T follicular helper cell (primary cell): ENCODE measurements at places on chromosomes 13 and 19.
A peak's percentile ranks its signal among the peaks of the same experiment; 100 is the strongest.

- no peak for DNase-seq
These were observed 1.3 kb downstream of the CCDC159 start for GRCh38 chr19:11347546-11348039.

- DNase-seq, result no peak
These were observed 284.8 kb upstream of the SOX21 start for GRCh38 chr13:94997126-94997525.

DNA sequence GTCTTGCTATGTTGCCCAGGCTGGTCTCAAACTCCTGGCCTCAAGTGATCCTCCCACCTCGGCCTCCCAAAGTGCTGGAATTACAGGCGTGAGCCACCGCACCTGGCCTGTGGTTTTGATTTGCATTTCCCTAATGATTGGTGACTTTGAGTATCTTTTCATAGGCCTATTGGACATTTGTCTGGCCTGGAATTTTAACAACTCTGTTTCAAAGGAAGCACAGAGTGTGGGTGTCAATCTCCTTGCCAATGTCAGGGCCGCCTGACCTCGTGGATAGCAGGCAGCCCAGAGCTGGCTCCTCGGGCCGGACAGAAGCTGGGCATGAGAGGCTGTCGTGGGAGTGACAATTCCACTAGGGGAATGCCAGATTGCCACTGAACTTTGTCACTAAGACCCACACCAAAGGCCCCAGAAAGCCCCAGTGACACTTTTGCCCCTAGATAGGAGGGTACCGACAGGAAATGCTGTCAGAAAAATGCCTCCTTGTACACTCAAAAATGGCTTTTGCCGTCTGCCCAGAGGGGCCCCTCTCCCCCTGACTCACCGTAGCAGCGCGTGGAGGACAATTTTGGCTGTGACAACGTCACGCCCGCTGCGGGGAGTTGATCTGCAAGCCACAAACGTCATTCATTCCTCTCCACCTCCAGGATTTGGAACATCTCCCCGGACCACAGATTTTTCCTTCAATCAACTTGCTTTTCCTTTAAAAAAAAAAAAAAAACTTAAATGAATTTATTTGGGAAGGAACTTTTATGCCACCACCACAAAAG lies 11.7 kb upstream of the ADGRE5 start:
- peak; percentile 84 for DNase-seq

DNA sequence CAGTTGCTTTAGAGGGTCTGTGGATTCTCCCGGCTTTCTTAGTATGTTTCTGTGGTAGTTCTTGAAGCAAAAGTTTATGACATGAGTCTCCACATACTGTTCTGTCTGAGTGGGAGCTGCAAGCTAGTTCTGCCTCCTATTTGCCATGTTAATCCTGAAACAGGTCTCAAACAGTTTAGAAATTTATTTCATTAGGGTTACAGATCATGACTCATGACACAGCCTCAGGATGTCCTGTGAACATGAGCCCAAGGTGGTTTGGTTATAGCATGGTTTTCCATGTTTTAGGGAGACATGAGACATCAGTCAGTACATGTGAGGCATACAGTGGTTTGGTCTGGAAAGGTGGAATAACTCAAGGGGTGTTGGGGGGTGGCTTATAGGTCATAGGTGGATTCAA lies 77.5 kb downstream of the FNDC3A start:
- no peak for DNase-seq

DNA sequence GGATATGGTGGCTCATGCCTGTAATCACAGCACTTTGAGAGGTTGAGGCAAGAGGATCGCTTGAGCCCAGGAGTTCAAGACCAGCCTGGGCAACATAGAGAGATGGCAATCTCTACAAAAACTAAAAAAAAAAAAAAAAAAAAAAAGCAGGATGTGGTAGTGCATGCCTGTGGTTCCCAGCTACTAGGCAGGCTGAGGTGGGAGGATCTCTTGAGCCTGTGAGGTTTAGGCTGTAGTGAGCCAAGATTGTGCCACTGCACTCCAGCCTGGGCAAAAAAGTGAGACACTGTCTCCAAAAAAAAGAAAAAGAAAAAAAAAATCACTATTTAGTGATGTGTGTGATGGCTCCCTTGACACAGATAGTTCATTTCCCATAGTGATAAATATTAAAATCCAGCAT lies 365.0 kb upstream of the NBEA start:
- no peak for DNase-seq

DNA sequence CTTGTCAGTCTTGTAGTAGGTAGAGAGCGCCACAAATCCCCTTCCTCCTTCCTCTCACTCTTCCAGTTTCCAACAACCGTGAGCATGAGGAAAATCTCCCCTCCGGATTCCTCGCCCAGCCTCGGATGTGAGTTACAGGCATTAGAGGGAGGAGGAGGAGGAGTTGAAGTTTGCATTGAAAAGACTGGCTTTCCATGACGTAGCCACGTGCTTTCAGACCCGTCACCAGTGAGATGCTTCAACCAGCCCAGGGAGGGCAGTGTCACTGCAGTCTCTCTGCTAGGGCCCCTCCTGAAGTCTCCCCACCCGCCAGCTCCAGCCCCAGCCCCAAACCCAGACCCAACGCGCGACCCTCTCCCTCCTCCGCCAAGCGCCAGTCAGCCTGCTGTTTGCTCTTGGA lies 442 bp upstream of the FGF14 start:
- no peak for DNase-seq

- no peak for DNase-seq
These were observed at the start of gene LGALS7B for GRCh38 chr19:38788478-38789243. Gene LGALS7B, plus strand, starts transcription at chr19:38789200. Its CDS starts 27 bp downstream, at chr19:38789227.

DNA sequence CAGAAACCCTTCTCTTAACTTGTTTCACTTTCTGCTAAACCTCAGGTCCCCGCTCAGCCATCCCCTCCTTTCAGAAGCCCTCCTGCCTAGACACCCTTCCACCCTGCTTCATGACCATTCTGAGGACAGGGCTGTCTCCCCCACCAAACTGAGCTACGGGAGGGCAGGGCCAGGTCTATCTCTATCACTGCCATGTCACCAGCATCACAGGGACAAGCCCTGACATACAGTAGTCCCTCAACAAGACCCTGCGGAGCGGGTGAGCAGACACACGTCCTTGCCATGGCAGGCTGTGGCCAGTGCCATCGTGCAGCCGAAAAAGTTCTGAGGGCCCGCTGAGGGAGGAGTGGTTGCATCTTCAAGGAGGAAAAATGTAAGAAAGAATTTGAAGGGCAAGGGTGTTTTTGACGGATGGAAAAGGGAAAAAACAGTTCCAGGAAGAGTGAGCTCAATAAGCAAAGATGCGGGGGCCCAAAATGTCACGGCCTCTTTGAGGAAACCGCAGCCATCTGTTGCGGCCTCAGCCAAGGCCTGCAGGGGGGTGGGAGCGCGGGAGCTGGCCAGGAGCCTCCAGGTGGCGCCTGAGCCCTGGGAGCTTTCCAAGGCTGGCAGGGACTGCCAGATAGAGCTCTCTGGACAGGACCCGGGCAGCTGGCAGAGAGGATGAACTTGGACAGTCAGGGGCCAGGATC lies 8.1 kb downstream of the PTGIR start:
- no peak for DNase-seq

DNA sequence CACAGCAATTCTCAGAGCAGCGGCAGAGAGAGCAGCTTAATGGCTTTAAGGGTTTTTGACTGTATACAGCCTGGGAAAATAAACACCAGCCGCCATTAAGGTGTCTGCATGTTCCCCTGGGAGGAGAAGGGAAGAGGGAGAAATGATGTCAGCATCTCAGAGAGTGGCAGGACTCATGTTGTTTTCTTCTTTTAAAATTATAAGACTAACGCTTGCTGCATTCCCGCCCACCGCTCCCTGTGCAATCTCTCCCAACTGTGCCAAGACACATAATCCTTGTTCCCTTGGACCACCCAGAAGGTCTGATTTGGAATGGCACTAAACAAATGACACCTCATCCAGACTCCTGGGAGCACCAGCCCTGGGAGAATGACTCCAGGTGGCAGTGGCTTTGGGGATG lies 27.7 kb upstream of the FAM216B start:
- DNase-seq, result no peak

GRCh38 chr13:49539746-49540145 lies 44.0 kb downstream of the PHF11 start:
- DNase-seq, result no peak

GRCh38 chr19:49411681-49412326 lies 11.4 kb downstream of the PTH2 start:
- DNase-seq, result no peak

- DNase-seq, result no peak
These were observed 525.9 kb downstream of the FGF9 start for GRCh38 chr13:22196777-22197176.

DNA sequence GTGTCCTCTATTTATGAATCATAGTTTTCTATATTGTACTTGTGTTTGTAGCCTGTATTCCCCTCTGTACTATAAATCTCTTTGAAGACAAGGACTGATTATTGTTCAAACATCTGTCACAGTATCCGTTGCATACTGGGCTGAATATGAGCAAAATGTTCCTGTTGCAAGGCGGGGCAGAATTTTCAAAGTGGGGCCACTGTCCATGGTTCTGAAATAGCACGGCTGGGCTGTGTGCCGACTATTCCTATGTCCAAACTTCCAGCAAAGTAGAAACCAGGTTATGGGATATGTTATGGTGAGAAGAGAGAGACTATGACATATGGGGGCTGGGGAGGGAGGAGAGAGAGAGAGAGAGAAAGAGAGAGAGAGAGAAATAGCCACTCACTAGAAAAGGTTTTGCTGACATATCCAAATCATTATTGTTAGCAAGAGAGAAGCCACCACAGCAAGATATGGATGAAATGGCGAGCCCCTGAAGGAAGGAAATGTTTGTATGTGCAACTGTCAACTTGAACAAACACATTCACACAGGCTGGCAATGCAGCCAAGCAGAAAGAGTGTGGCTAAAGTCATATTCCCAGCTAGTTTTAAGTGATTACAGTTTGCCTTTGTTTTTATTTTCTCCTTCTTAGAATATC lies 107.0 kb upstream of the GPR12 start:
- DNase-seq, result no peak

DNA sequence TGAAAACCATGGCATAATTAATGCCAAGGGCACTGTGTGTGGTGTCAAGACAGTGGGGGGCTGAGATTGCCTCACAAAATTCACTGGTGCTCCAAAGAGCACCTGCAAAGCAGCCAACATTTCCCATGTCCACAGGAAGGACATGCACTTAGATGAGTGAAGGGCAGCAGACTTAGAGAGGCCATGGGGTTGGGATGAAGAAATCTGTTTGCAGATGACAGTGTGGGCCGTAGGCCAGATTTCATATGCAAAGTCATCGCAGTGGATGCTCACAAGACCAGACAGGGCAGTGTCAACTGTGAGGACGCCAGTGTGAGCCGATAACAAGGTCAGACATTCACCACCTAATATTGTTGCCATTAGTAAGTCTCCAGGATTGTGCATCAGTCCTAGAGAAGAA lies 773.4 kb downstream of the EFNB2 start:
- no peak for DNase-seq

GRCh38 chr13:42076309-42076713 lies 27.9 kb downstream of the DGKH start:
- DNase-seq, result no peak

GRCh38 chr19:574658-575526 lies 2.5 kb downstream of the BSG start:
- no peak for DNase-seq

- DNase-seq, result no peak
These were observed 5.0 kb downstream of the NOVA2 start for GRCh38 chr19:45968626-45969025.

DNA sequence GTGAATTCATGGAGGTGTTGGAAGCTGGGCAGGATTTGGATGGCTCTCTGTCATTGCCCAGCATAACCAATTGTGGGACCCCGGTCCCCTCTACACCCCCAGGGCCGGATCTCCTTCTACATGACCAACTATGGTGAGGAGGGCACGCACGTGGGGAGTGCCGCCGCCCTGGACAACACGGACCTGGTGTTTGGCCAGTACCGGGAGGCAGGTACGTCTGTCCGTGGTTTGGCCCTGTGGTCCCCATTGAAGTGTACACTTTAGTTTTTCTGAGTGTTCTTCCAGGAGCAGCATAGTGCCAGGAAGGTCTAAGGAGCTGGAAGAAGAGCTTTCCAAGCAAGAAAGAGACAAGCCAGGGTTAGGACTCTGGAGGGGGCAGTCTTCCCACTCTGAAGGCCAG lies 13.2 kb downstream of the B3GNT8 start:
- DNase-seq, result no peak

DNA sequence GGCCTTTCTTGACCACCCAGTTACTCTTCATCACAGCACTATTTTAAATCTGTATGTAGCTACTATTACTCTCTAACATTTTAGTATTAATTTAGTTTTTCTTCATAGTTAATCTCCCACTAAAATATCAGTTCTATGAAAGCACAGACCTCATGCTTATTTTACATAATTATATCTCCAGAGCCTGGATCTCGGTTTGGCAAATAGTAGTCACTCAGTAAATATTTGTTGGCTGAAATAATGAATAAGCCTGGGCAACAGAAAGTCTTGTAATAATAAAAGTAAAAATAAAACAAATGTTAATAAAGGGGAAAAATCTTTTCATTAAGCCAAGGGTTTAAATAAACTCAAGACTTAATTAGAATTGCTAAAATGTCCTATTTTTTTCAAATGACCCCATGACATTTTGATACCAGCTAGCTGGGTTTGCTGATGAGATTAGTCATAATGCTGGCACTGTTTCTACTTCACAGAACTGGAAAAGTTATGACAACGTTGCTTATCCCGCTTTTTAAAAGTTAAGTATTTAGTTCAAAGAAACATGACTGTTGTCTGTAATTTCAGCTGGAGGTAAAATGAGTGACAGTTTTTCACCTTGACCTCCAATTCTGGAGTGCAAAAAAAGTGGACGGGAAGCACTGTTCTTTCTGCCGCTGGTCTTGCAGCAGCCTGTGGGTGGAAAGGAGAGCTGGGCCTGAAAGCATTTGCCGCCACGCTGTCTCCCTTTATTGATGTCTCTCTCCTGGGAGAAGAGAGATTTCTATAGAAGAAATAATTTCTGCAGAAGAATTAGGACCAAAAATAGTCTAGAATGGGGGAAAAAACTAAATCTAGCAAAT lies 85.2 kb upstream of the SPATA13 start:
- DNase-seq, result no peak

GRCh38 chr19:728011-728410 lies 19.3 kb downstream of the PALM start:
- DNase-seq, result no peak

- DNase-seq, result no peak
These were observed 25.2 kb upstream of the CEACAM1 start for GRCh38 chr19:42553292-42554045.

GRCh38 chr13:100483841-100484381 lies 104.7 kb downstream of the GGACT start:
- DNase-seq, result no peak

DNA sequence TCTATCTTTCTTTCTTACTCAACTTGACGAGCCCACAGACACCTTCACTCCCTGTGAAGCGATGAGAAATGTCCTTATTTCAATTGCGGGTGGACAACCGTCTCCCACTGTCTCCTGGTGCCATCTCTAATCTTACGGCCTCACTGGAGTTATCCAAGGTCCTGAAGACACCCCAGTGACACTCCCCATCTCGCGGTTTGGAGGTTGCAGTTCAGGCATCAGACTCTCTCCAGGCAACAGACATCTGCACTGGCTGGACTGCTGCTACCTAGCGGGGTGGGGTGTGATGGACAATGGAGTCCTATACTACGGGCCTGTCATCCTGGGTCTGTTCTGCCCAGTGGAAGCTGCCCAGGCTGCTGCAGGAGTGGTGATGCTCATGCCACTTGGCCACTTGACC lies 18.3 kb upstream of the IRS2 start:
- no peak for DNase-seq

GRCh38 chr13:73335210-73335609 lies 276.4 kb downstream of the KLF5 start:
- no peak for DNase-seq
